ENCODE measurements at places on chromosomes 7 and 10. TPM values are rescaled to one million over a fixed set of nuclear protein-coding genes. Genes with fewer than 3 reads are reported as not detected.

- peak; percentile 94 for DNase-seq
Measured at GRCh38 chr7:77538281-77539212, 1.5 kb downstream of the PTPN12 start.

DNA sequence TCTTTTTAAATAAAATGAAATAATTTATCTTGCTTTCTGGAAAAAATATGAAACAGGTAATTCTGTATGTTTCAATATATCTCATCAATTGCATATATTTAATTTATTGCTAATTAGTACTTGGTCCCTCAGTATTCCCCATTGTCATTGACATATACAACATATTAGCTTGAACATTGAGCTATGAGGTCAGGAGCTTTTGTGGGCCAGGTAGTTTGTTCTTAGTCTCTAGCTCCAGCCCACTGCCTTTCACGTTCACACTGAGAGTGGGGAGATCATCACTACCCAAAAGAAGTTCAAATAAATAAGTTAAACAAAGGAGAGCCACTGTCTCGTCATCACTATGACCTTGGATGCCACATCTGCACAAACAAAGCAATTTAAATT lies 54.7 kb upstream of the DKK1 start:
- DNase-seq = no peak

DNA sequence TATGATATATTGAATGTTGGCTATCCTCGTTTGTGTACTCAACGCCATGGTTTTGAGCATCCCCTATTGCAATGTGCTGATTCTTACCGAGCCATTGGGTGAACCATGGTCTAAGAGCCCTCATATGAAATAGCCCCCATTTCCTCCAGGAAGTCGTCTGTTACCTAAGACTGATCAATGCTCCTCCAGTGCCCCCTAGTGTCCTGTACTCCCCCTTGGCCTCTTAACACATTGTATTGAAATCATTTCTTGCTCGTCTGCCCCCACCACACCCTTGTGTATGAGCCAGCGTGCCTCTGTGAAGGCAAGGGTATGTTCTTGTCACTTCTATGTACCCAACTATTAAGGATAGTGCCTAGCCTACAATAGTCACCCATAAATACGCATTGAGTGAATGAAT lies 11.2 kb upstream of the SLC35B4 start:
- peak; percentile 26 for DNase-seq

- DNase-seq = no peak
Measured at GRCh38 chr7:93039786-93040185, 78.0 kb downstream of the SAMD9 start.

DNA sequence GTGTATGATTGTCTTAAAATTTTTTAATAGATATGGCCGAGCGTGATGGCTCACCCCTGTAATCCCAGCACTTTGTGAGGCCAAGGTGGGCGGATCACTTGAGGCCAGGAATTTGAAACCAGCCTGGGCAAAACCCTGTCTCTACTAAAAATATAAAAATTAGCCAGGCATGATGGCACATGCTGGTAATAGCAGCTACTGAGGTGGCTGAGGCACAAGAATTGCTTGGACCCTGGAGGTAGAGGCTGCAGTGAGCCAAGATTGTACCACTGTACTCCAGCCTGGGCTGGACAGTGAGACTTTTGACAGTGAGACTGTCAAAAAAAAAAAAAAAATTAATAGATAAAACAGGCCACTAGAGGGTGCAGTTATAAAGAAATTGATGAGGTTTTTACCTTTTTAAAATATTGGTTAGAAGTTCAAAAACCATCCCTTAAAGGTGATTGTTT lies 20.5 kb downstream of the NOM1 start:
- no peak for DNase-seq

GRCh38 chr7:24851786-24852185 lies 94.5 kb upstream of the GSDME start:
- DNase-seq = no peak

DNA sequence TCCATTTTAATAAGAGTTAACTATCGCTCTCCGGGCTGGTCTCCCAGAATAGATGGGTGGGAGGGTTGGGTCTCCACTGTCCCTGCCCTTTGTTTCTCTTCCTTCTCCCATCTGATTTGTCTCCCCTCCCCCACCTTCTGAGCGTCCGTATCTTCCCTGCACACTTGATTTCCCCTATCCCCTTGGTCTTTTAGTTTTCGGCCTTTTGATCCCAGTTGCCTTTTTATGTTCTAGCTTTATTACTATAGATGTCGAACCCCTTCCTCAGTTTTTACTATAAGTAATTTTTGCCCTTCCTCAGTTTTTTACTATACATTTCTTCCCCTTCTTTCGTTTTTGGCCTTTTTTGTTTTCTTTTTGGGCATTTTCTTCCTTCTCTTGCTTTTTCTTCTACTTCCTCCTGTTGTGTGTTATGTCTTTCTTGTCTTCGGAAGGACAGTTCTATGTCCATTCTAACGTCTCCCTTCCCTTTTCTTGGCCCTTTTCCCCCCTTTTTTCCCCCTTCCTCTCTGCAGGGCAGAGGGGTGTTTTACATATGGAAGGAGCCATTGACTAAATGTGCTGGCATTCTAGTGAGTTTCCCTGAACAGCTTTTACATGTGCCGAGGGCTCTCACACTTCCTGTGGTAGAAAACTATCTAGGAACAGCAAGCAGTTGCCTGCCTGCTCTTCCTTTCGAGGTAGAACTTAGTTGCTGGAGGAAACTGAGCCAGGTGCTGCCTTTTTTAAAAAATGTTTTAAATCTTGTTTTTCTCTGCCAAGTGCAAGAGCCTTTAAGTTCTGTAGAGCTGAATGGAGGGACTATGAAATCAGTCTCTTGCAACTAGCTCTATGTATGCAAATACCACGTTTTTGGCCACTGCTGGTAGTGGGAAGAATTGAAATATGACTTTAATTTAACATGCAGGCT lies 2.8 kb downstream of the TET1 start:
- DNase-seq = no peak

- DNase-seq = no peak
Measured at GRCh38 chr10:21490711-21491105, 34.8 kb downstream of the SKIDA1 start.

DNA sequence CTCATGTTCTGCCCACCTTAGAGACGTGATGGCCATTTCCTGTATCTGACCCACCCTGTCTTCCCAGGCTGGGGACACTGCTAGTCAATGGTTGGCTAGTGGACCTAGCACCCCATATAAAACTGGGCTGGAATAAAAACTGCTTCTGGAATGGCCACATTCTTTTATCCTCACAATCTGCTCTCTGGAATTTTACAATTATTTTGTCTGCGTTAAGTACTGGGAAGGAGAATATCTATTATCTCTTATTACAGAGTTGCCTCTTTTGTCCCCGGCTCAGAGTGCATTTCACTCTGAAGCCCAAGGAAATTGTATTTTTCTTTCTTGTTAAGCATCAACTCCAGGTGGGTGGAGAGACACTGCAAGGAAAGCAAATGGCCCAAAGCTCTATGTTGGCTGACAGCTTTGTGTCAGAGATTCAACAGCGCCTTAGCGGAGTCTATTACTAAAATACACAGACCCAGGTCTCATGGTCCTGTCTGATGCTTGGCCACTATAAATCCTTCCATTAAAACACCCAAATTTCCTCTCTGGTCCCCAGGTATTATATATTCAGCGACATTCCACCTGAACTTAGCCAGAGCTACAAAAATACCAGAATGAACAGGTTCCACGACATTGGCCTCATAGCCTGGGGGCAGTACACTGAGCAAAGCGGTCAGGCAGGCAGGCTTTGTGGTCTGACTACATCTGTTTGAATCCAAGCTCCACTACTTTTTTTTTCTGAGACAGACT lies 121.7 kb downstream of the PRPF18 start:
- DNase-seq = no peak

- DNase-seq = no peak
Measured at GRCh38 chr7:123658023-123658422, 2.4 kb downstream of the LMOD2 start.

GRCh38 chr10:88439932-88440331 lies 143.2 kb downstream of the RNLS start:
- no peak for DNase-seq

DNA sequence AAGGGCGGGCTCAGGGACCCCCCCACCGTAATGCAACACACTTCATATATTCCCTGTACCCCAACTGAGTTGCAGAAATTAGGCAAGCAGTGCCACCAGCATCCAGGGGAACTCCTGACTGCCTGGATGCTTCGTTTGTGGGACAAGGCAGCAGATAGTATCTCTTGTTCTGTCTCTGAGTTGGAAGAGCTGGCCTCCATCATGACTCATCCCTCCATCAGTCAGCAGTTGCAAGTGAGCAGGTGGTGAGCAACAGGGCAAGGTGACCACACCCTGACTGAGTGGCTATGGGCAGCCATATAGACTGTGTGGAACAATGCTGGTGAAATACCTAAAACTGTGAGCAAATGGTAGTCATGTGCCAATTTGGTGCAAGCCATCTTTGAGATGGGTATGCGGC lies 22.8 kb upstream of the ADAMTS14 start:
- no peak for DNase-seq

DNA sequence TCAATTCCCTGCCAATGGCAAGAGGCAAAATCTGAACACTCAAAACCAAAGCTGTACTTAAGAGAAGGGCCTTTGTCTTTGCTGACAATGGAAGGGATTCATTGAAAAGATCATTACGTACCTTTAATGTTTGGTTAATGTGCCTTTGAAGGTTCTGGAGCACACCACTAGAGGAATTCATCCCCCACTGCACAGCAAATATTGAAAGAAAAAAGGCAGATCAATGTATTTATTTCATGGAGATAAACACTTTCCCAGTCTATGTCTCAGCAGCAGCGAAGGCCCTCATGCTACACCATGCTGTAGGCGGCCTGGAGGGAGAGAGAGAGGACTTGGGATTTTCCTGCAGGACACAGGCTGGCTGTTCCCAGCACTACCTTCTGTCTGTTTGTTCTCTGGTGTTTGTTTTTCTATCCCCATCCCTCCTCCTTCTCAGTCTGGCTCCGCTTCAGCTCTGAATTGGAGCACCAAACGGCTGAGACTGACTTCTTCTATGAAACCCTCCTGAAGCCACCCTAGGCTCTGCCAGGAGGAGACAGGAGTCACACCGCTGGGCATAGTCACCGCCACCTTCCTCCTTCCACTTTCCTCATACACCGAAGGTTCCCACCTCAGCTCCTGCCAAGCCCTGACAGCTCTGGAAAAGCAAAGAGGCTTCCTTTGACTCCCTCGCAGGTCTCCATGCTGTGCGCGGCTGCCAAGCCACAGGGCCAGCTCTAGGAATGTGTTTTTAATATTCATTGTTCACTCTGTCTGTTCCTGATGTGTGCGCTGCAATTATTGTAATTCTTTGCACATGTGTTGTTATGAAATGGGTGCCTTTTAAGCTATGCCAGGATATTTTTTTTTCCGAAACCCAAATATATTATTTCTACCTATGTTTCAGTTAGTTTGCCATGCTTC lies 301.5 kb downstream of the FZD1 start:
- no peak for DNase-seq

DNA sequence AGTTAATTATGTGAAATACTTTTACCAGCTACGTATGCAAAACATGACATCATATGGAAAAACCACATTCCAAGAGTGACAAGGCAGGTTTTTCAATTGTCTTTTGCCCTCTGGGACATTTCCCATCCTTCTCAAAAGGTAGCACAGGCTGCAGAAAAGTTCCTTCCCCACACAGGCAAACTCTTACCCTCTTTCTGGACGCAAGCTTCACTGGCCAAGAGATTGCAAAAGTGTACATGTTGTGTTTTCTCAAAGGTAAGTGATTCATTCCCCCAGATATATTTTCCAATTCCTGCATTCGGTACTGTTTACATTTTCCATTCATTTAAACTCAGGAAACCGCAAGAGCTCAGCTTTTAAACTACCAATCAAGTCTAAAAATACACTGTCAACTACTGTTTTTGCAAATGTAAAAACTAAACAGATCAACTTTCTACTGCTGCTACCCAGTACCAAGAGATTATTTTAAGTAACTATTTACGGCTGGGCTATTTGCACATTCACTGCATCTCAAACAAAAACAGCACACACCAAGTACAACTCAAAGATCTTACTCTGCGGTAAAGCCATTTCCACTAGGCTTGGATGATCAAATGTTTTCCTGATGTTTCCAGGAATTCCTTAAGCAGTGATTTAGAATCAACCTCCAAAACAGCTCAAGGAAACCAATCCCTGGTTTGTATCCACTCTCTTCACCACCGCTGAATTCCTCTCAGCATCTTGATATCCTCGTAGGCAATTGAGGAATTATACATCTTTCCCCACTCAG lies 233.6 kb upstream of the CCDC6 start:
- no peak for DNase-seq

DNA sequence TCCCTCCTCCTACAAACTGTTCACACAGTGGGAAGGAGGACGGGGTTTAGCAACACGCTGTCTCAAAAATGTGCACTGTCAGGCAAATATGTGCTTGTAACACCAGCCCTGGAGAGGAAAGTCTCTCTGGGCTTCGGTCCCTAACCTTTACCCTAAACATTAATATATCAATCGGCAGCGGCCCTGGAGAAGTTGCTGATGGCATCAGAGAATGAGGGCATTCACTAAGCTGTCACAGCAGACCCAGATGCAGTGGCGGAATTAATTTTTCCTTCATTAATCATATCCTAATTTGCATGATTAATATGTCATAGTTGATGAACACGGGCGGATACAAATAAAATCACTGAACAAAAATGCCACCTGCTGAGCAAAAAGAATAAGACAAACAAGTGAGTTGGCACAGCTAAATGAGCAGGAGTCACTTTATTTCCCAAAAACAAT lies 45.2 kb upstream of the INSIG1 start:
- DNase-seq = no peak

- DNase-seq = no peak
Measured at GRCh38 chr10:77282163-77282562, 355.4 kb downstream of the KCNMA1 start.

GRCh38 chr7:92847305-92847704 lies 10.9 kb upstream of the CDK6 start:
- no peak for DNase-seq

DNA sequence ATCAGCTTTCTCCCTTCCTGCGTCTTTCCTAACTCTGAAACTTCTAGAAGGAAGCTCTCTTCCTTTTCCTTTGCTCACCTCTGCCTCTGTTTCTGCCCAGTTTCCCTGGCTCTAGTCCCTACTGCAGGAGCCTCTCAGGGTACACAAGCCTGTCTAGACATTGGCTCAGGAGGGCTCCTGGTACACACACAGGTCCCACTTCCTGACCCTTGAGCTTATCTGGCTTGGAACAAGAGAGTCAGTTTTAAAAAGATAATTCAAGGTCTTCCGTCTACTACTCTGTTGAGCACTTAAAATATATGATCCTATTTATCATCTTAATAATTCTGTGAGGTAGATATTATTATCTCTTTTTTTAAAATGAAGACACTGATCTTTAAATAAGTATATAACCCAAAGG lies 140.7 kb downstream of the RTKN2 start:
- DNase-seq = no peak

DNA sequence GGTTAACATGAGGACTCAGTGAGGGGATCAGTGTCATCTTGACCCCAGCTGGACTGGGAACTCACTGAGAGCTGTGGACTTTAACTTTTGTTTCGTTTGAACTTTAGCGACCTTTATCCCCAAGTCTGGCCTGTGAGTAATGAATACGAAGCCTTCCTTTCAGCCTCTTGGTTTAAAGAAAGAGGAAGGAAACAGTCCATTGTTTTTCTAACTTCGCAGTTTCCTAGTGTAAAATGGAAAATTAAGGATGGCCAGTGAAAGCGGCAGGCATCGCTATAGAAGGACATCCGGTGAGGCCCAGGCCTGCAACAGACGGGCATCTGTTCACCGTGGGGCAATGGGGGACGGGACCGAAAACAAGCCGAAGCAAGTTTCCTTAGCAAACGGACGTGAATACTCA lies 44.1 kb upstream of the ADO start:
- peak; percentile 41 for DNase-seq

GRCh38 chr10:113644185-113645120 lies 19.4 kb downstream of the NRAP start:
- DNase-seq = peak; percentile 42

The ASIC3 gene
- total RNA-seq = 4.0 TPM

The COBL gene
- 28.1 TPM for total RNA-seq

The SEC23IP gene
- 32.2 TPM for total RNA-seq

The TMEM178B gene
- 24.4 TPM for total RNA-seq
